ENCODE measurements at places on chromosomes 12 and 14.

DNA sequence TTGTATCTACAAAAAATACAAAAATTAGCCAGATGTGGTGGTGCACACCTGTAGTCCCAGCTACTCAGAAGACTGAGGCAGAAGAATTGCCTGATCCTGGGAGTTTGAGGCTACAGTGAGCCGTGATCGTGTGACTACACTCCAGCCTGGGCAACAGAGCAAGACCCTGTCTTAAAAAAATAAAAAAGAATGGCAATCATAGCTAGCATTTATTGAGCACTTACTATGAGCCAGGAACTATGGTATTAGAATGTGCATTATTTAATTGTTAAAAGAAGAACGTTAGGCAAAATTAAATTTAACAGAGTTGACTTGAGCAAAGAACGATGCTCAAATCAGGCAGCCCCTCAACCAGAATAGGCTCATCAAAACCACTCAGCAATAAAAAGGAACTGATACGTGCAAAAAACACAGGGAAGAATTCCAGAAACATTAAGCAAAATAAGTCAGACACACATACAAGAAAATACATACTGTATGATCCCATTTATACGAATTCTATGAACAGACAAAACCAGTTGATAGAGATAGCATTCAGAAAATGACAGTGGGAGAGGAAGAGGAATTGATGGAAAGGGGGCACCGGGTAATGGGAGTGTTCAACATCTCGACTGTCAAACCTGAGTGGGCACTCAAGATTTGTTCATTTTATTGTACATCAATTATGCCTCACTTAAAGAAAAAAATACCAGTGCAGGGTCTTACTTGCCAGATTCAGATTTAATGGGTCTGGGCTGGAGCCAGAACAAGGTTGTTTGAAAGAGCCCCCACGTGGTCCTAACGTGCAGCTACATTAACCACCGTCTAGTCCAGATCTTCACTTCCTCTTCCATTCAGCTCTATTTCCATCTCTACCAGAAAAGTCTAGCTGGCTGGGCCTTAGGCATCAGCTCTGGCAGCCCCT is 8.0 kb downstream of the SCNN1A start:
- peak; percentile 50 for DNase-seq

- no peak for DNase-seq
These were observed 30.0 kb downstream of the HCFC2 start for GRCh38 chr12:104094284-104094683.

- peak; percentile 7 for DNase-seq
These were observed 473.1 kb downstream of the ATP23 start for GRCh38 chr12:58414398-58414871.

GRCh38 chr12:6821591-6822425 is at the start of gene GPR162:
TSS of gene GPR162 (plus strand) at chr12:6821821. CDS start at chr12:6823899, 2,078 bp downstream.
- DNase-seq, result peak; percentile 84

GRCh38 chr14:96434040-96434439 is 42.1 kb downstream of the AK7 start:
- no peak for DNase-seq

DNA sequence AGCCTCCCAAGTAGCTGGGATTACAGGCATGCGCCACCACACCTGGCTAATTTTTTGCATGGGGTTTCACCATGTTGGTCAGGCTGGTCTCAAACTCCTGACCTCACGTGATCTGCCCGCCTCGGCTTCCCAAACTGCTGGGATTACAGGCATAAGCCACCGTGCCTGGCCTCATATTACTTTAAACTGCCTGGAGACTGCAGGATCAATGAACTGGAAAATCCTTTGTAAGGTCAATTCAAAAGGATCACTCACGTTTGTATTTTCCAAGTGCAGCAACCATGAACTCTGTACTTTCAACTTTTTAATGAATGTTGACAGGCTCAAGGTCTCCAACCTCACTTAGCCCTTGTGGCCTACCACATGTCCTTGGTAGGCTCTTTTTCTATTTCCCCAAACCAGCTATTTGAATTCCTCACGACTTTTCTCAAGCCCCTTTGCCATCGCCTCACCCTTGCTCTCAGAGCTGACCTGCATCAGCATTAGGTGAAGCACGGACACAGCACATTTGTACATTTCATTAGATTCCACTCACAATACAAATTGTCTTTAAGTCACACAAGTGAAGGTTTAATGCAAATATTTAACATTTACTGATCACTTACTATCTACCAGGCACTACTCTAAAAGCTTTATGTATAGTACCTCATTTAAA is 42.2 kb upstream of the GCH1 start:
- DNase-seq, result no peak

DNA sequence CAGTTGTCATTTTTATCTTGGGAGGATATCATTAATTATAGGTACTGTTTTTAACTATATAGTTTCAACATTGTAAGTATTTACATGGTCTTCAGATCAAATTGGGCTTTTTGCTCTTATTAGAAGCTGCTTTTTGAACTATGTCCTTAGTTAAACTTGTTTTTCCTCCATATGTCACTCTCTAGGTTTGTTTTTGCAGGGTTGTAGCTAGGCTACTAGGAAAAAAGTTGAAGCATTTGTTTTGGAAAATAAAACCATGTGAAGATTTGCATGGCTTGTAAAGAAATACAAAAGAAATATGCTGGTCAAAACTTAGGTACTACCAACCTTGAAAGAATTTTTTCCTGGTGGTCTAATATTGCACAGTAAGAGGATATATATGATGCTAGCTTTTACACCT is 3.4 kb downstream of the ARID2 start:
- DNase-seq, result no peak

GRCh38 chr12:109818905-109819500 is 14.2 kb downstream of the TRPV4 start:
- no peak for DNase-seq

GRCh38 chr14:86450085-86450484 is 920.1 kb downstream of the FLRT2 start:
- no peak for DNase-seq

DNA sequence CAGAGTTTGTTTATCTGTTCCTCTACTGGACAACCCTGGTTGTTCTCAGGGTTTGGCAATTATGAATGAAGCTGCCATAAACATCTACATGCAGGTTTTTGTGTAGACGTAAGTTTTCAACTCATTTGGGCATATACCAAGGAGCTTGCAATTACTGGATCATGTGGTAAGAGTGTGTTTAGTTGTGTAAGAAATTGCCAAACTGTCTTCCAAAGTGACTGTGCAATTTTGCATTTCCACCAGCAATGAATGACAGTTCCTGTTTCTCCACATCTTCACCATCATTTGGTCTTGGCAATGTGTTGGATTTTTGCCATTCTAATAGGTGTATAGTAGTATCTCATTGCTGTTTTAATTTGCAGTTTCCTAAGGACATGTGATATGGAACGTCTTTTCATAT is 39.8 kb upstream of the FBXO33 start:
- DNase-seq, result no peak

DNA sequence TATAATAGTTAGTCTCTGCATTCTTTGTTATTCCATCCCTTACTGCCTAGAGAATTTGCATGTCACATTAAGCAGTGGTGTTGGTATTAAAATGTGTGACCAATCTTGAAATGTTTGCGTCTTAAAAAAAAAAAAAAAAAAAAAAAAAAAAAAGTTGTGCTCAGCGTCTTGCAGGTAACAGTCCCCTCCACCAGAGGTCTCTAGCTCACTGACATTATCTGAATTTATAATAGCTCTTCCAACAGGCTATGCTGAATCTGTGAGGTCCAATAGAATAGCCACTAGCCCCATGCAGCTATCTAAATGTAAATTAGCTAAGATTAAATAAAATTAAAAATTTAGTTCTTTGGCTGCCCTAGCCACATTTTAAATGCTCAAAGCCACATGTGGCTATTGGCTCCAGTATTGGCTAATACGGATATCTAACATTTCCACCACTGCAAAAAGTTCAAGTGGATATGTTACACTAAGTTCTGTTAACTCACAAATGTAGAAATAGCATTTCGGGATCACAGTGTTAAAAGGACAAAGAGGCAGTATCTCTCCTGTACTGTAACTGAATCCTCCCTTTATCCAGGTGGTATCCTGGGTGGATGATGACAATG is 28.7 kb downstream of the NKX2-8 start:
- DNase-seq, result peak; percentile 54

GRCh38 chr12:105273601-105274000 is 37.6 kb upstream of the APPL2 start:
- no peak for DNase-seq

DNA sequence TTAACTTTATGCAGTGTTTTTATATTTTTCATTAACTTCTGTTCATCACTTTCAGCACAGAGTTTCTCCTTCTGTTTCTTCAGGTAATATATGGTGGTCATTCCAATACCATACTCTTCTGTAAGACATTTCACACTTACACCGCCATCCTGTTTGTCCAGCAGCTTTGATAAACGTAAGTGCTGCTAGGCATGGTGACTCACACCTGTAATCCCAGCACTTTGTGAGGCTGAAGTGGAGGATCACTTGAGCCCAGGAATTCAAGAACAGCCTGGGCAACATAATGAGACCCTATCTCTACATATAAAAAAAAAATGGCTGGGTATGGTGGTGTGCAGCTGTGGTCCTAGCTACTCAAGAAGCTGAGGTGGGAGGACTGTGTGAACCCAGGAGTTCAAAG is 55.8 kb downstream of the EXOC5 start:
- no peak for DNase-seq

GRCh38 chr14:57835766-57836165 is 30.1 kb downstream of the SLC35F4 start:
- peak; percentile 40 for DNase-seq

DNA sequence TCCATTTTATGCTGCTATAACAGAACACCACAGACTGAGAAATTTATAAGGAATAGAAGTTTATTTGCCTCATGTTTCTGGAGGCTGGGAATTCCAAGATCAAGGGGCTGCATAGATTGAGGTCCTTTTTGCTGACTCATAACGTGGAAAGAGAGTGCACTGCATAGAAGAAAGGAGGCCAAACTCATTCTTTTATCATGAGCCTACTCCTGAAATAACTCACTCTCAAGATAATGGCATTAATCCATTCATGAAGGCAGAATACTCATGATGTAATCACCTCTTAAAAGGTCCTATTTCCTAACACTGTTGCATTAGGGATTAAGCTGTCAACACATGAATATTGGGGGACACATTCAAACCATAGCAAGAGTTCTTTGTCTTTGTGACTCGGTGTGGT is 60.0 kb upstream of the FBXO33 start:
- DNase-seq, result peak; percentile 42

GRCh38 chr12:117316336-117316735 is 45.1 kb downstream of the NOS1 start:
- no peak for DNase-seq

DNA sequence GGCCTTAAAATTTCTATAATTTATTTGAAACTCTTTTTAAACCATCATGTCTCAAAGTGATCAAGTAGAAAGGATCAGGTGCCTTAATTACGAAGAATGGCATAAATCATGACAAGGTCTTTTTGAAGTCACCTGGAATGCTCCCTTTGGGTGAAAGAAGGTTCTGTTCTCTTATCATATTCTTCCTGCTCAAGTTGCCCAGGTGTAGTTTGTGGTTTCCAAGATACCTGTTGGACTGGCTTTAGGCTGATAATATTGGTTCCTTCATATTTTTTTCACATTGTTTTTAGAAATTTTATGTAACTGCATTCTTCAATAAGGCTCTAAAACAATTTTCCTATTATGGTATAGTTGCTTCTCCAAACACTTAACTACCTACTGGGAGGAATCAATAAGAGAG is 29.2 kb downstream of the RASSF3 start:
- DNase-seq, result no peak

- DNase-seq, result peak; percentile 10
These were observed 261.9 kb upstream of the LRIG3 start for GRCh38 chr12:59182191-59182590.

DNA sequence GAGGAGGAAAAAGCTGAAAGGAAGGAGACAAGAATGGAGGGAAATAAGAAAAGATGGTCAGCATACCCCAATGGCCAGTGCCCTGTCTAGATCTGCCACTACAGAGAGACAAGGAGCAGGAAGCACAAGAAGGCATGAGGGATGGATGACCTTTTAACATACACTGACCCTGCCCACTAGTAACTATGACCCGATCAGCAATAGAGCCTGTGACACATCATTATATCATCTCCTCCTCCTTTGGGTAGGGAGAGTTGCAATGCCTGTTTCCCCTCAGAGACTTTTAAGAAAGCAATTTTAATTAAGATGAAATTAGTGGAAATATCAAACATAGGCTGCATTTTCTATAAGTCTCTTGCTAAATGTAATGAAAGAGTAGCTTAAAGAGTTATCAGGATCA is 4.7 kb upstream of the SLC2A13 start:
- no peak for DNase-seq

DNA sequence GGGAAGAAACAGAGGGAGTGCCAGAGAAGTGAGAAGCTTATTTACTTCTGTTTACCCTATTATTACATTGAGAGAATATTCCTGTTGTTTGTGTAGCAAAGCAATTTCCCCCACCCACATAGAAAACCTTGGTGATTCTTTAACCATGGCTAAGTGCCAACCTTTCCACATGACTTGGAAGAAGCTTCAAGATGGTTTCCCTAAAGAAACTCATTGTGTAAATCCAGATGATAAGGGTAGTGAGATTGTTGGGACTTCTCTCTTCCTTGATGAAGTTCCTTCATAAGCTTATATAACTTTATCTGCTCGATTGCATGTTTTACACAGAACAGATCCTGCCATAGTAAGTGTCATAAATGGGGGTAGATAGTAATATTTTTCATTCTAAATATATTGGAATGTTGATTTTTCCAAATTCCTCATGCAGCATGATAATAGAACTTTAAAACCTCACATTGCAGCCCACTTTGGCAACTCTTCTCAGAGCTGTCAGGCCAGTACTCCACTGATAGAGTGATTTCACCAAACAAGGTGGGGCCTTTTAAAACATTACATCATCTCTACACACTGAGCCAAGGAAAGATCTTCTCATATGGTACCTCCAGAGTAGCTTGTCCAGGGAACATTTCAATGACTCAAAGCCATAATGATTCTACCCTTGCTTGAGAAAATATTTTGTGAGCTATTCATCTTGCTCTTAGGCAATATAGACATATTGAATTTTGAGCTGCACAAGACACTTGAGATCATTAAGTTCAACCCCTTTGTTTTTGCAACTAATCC is 47.8 kb upstream of the KIF21A start:
- no peak for DNase-seq

Measured in urothelium cell line (cell line).